Head of caudate nucleus (tissue), 42 donors: ENCODE measurements at places on chromosomes 11 and 22.

- no peak for DNase-seq
Measured at GRCh38 chr11:96200243-96200642, 142.8 kb downstream of the MAML2 start.

DNA sequence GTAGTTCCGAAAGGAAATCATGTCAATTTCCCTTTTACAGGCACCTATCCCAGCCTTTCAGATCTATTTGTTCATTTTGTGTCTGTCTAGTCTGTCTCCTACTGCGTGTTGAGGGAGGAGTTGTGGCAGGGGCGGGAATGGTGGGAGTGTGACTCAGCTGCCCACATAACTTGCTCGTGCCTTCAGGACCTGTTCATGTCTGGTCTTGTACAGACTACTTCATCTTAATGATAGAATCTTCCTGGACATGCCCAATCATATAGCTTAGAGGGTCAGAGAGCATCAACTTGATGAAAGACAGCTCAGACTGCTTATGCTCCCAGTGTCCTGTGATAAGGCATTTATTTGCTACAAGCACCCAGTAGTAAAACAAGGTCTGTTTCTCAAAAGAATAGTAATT is 61.0 kb upstream of the BIRC3 start:
- no peak for DNase-seq

DNA sequence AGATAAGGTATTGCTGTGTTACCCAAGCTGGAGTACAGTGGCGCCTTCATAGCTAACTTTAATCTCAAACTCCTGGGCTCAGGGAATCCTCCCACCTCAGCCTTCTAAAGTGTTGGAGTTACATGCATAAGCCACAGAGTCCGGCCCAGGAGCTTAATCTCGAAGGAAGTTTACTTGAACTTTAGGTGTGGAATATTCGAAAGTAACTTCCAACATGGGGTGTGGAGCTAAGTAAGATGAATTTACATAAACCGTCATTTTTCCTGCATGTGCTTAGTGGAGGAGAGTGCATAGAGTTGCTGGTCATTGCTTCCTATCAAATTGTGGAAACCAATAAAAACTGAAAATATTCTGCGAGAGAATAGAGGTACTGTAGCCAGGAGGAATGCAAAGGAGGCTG is 1.5 kb downstream of the ATG13 start:
- DNase-seq = no peak

GRCh38 chr22:27327981-27328721 is 473.4 kb downstream of the MN1 start:
- DNase-seq = no peak

DNA sequence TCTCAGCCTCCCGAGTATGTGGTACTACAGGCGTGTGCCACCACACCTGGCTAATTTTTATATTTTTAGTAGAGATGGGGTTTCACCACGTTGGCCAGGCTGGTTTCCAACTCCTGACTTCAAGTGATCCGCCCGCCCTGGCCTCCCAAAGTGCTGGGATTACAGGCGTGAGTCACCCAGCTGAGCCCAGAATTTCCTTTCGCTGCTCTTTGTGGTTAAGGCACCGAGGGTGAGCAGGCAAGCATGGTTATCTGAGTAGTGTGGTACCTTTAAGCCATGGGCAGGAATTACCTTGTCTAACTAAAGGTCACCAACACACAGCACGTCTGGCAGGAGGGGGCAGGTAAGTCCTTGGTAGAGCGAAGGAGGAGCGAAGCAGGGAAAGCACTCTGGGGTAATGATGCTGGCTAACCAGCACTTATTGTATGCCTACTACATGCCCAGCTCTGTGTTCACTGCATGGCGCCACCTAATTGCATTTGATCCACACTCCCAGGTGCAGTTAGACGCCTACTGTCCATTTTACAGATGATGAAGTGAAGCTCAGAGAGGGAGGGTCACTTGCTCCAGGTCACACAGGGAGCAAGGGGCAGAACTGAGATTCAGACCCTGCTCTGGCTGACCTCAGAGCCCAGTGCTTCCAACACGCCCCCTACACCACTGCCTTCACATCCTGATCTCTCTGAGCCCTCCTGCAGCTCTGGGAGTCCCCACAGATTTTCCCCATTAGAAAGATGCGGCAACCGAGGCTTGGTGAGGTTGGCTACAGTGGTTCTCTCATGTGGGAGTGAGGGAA is 45.7 kb downstream of the TRIOBP start:
- no peak for DNase-seq

- DNase-seq = no peak
Measured at GRCh38 chr11:62233730-62234129, 8.3 kb upstream of the SCGB1D2 start.

DNA sequence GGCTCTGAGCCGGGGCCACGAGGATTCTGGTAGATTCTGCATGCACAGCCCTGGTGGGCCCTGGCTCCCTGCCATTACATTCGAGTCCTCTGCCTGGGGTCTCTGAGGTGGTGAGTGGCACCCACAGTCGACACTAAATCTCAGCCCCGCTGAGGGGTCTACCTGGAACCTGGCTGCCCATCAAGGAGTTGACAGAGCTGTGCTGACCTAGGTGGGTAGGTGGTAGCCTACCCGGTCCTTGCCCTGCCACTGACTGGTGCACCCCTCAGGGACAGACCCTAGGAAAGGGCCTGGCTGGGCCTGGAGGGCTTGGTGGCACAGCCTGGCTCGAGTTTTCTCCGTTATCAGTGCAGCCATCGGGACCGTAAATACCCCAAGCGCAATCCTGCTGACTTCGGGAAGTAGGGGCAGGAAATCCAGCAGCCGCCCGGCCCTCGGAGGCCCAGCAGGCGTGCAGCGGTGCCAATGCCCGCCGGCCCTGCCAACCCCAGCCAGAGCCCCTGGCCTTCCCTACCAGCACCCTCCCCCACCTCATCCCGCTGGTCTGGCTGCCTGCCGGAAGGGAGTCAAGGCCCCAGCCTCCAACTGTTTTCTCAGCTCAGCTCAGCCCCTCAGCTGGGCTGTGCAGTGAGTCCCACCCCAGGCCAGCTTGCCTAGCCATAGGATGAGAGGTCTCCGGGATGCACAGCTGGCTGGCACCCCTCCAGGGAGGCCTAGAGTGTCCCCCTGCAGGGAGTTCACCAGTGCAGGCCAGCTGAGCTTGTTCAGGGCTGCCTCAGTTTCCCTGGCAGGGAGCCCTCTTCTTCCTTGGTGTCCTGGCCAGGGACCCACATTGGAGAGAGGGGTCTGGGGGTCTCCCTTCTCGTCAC is 80.4 kb upstream of the KCNQ1OT1 start:
- DNase-seq = peak; percentile 1

GRCh38 chr11:44674809-44675208 is 52.0 kb upstream of the TSPAN18 start:
- no peak for DNase-seq

DNA sequence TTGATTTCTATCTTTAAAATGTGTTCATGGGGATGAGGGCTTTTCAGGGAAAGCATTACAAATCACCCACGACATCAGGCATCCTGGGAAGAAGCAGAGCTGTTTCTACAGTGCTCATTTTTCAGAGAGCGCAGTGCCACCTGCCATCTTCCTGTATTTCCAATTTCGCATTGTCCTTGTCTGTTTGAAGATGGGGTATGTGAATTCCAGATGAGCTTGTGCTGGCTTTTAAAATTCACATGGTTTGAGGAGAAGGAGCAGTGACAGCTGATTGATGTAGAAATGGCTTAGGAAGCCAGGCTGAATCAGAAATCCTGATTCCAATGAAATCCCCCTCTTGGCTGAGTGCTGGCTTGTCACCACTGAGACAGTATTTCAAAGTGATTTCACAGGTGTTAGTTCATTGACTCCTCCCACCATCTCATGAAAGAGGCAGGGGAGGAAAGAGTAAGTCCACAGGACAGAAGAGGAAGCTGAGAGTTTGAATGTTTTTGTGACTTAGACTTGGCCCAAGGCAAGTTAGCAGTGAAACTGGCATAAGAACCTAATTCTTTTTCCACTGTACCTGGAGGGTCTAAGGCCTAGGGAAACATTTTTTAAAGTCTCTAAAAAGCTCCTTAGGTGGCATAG is 344.6 kb upstream of the C11orf87 start:
- no peak for DNase-seq

DNA sequence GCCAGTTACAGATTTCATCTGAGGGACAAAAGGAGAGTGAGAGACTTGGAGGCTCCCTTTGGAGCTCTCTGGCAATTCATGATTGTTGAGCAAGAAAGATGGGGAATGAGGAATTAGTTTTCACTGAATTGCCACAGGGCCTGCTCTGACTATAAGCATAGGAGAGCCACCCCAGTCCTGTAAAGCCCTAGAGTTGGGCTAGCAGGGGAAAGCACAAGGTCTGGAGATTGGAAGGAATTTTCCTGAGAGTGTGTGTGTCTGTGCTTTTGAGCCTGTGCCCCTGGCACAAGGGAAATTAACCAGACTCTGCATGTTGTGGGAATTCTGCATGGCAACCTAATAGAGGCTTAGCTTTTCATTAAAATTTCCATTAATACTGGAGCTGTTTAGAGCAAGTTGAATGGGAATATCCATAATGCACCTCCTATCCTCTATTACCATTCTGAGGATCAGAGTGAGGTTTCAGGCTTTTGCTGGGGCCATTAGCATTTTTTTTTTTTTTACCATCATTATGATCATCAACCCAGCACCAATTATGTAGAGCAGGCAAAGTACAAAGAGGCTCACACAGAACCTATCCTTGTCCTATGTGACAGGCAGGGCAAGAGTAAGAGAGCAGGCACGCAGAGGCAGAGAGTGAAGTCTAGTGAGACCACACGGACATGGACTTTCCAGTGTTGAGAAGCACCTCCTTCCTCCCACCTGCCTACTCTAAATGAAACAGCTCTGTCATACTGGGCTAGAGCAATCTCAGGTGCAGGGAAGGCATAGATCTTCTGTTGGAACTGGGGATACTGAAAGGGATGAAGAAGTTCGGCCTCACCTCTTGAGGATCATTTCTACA is 308.5 kb downstream of the ST3GAL4 start:
- no peak for DNase-seq

DNA sequence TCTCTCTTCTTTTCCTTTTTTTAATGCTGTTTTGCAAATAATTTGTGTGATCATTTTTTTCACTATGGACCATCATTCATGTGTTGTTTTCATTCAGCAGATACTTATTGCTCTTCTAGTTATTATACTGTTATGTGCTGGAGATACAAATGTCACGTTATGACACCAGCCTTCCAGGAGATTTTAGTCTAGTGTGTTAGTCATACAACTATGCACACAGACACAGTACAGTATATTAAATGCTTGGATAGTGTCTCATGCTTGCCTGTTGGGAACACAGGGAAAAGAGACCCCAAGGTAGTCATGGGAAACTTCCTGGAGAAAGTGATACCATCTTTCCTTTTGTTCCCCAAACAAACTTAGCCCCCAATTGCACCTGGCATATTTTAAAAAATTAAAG is 116.1 kb downstream of the UVRAG start:
- DNase-seq = no peak

GRCh38 chr11:66725647-66726046 is 3.4 kb downstream of the SPTBN2 start:
- DNase-seq = no peak

- peak; percentile 55 for DNase-seq
Measured at GRCh38 chr11:125376117-125376516, 119.9 kb downstream of the FEZ1 start.

DNA sequence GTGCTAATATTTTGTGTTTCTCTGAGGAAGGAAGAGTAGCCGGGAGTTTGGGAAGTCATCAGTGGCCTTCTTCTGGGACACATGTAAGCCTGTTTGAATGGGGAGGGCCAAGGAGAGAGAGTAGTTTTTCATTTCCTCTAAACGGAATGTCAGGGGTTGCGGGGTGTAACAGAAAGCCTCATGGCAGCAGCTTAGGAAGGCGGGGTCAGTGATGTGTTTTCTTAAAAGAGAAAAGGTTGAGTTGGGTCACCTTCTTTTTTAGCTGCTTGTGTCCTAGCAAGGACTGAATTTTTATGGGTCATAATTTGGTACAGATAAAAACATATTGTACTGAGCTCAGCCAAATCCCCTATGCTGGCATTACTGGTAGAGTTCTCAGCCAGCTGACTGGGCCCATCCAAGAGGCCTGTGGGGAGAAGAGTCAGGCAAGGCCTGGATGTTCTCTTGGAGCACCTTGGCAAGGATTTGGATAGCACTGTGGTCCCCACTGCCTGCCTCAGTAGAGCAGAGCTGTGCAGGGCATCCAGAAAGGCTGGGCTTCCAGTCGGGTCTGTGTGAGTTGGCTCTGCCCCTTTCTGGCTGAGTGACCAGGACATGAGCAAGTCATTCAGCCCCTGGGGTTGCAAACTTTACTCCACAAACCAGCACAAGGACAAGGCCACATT is 29.4 kb upstream of the NAV2 start:
- peak; percentile 20 for DNase-seq

- no peak for DNase-seq
Measured at GRCh38 chr11:96459751-96460150, 69.9 kb downstream of the JRKL start.

DNA sequence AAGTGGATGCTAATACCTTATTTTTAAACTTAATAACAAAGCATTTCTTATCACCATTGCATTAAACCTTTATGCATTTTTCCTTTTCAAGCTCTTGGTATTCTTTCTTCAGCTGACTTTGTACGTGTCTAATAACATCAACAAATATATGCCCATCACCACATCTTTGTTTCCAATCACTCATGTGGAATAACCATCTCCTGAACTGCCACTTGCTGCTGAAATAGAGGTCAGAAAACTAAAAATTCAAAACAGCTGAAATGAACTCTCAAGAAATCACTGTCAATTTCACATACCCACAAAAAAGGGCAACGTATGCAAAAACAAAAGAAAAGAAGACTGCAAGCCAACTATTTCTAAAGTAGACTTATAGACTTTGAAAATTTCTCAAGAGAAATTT is 7.4 kb downstream of the MSANTD4 start:
- DNase-seq = no peak

GRCh38 chr11:112355726-112356125 is 95.1 kb upstream of the PLET1 start:
- no peak for DNase-seq

DNA sequence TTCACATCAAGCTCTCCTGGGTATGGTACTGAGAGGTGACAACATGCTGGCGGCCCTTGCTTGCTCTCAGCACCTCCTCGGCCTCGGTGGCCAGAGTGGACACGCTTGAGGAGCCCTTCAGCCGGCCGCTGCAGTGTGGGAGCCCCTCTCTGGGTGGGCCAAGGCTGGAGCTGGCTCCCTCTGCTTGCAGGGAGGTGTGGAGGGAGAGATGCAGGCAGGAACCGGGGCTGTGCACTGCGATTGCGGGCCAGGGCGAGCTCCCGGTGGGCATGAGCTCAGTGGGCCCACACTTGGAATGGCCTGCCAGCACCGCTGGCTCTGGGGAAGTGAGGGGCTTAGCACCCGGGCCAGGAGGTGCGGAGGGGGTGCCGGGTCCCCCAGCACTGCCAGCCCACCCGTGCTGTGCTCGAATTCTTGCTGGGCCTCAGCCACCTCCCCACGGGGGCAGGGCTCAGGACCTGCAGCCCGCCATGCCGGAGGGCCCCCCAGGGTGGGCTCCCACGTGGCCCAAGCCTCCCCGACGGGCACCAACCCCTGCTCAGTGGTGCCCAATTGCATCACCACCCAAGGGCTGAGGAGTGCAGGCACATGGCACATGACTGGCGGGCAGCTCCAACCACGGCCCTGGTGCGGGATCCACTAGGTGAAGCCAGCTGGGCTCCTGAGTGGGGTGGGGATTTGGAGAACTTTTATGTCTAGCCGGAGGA is 106.2 kb downstream of the RAB38 start:
- DNase-seq = no peak
